Dermis blood vessel endothelial cell (primary cell): ENCODE measurements at places on chromosomes 1 and 21.
A peak's percentile ranks its signal among the peaks of the same experiment; 100 is the strongest.

DNA sequence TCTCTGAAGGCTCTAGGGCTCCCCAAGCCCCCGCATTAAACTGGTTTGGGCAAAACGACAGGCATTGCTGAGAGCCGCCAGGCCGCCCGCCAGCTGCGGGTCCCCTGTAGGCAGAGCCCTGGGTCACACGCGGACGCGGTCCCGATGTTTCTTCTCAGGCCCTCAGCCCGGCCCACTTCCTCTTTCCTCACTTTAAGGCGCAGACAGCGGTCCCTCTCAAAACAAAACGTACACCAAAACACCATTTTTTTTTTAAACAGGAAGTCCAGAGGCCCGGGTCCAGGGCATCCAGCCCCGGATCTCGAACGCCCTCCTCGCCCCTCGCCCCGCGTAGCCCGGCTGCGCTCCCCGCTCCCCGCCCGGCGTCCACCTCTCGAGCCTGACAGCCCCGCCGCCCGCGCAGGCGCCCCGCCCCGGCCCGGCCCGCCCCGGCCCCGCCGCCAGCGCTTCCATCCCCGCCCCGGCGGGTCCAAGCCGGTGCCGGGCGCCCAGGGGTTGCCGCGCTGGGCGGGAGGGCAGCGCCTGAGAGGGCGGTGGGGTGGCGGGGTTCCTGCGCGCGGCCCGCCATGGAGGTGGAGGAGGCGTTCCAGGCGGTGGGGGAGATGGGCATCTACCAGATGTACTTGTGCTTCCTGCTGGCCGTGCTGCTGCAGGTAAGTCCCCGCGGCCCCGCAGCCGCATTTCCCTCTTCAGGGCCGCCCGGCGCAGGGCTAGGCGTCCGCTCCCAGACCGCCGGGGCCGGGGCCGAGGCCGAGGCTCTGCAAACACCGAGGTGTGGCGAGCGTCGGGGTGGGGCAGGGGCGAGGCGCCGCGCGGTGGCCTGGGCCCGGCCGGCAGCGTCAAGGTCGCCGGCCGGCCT, at the start of gene SLC22A15:
TSS of gene SLC22A15 (plus strand) at position 452 of the 859 bp plus-strand sequence. CDS start at position 567, 115 bp downstream.
- DNase-seq: peak; percentile 7

DNA sequence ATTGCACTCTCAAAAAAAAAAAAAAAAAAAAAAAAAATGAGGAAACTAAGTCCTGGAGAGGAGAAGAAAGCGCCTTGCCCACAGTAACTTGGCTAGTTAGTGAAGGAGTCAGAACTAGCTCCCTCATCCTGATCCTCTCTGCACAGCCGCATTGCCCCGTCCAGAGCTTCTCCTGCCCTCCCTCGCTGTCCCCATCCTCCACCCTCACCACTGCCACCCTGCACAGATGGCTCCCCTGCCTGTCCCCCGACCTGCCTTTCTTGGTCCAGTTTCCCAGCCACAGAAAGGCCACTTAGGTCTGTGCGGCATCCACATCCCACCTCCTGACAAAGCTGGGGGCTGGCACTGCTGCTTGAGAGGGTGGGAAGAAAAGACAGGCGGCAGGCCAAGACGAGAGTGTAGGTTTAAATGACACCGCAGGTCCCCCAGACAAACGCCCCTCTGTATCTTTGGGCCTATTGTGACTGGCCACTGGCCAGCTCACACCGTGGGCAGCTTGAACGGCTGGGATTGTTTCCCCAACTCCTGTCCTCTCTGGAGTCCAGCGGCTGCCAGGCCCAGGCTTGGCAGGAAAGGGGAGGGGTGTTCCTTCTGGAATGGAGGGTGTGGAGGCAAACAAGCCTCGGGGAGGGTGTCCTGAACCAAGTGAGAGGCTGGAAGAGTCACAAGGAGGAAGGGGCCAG, 20.2 kb downstream of the NCMAP start:
- no peak for DNase-seq

DNA sequence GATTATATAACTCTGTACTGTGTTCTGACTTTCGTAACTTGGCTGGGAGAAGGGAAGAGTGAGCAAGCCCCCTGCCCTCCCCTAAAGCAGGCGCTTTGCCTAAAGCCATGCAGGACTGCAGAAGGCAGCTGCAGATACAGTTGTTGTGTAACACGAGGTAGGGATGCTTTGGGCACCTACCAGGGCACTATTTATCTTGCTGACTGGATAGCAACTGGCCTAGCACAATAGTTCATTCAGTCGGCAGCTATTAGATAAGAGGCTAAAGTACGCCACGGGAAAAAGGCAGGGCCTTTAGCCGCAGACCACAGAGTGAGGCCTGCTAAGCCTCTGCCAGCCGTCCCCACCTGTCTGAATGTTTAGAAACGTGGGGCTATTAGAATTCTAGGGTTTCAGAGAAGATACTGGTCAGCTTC, 80.9 kb downstream of the TTC3 start:
- no peak for DNase-seq

DNA sequence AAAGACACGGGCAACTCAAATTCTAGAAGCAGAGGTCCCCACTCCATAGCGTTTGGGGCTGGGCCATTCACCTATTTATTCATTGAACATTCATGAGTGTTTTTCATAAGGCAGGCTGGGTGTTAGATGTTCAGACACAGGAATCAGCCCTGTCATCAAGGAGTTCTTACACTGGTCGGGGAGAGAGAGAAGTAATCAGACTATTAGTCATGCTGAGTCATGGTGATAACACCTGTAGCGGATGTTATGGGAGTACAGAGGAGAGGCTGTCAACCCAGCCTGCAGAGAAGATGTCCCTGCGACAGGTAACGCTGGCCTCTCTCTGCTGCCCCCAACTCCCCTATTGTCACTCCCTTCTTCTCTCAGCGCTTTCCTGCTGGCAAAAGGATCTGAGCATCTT, 17.2 kb downstream of the LY9 start:
- no peak for DNase-seq

GRCh38 chr1:156612666-156613065, 6.5 kb upstream of the HAPLN2 start:
- DNase-seq: no peak

- DNase-seq: no peak
These were observed 28.6 kb upstream of the ZNF496 start for GRCh38 chr1:247360116-247360898.

DNA sequence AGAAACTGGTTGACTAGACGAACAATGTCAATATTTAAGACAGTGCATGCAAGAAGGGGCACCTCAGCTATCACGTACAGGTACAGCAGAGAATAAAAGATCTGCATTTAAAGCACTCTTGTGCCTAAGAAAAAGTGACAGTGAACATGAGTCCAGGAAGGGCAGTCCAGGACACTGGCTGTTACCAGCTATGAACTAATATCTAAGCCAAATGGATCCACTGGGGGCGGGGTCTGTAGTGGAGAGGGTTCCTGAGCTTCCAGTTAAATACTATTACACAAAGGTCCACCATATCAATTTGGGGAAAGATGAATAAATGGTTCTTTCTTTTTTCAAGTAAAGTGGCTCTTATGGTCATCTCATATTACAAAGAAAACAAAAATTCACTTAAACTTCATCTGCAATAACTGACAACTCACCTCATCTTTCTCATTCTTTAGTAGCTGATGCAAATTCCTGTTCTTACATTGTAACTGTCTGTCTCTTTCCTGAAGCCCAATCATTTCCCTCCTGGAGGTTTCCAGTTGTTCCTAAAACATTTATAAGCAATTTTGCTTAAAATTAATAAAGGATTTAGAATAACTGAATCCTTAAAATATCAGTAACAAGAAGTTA, 24.5 kb downstream of the SSX2IP start:
- DNase-seq: no peak

- DNase-seq: peak; percentile 11
These were observed 73.1 kb upstream of the EDEM3 start for GRCh38 chr1:184827600-184828368.

GRCh38 chr21:28154121-28154520, 838.6 kb downstream of the LTN1 start:
- DNase-seq: no peak

DNA sequence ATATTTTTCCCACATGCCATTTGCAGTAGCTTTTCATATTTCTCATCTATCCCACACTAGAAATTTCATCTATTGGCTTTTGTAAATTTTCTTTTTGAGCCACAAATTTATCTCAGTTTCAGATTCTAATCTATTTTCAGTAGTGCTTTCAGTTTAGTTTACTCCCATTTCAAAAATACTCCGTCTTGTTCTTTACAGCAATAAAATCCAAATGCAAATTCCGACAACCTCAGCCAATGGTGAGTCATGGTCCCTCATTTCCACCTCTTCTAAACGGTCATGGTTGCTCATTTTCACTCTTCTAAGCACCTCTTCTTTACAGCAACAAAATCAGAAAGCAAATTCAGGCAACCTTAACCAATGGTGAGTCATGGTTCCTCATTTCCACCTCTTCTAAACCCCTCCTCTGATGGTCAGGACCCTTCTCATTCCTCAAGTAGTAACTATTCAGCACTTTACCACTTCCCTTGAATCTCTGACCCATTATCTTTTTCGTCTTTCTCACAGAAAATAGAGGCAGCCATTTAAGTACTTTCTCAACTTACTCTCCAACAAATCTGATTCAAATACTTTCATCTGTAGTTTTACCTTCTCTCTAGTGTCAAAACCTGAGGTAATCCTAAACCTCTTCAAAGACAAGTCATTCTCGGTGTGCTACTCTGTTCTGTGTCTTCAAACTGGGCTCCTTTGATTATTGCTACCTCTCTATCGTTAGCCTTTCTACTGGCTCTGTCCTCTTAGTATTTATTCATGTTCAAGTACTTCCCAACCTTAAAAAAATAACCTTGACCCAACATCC, 34.4 kb downstream of the C21orf91 start:
- DNase-seq: no peak

DNA sequence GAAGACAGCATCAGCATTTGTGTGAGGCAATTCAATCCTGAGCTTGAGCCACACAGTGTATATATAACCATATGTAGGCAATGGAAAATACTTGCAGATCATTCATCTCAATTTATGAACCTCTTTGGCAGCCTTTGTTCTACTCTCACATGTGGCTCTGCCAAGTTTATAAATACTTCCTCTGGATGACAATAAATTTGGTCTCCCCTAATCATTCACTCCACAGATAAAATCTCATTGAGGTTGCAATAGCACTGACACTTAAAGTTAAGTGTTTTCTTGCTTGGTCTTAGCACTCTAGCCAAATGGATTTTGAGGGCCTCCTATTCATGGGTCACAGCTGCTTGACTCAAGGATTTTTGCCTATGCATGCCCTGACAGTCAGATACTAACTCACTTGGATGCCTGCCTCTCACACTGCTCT, 136.6 kb upstream of the VANGL1 start:
- DNase-seq: no peak

GRCh38 chr1:57934745-57935144, 510.9 kb upstream of the DAB1 start:
- DNase-seq: no peak

GRCh38 chr1:17292299-17293160, 15.5 kb upstream of the PADI4 start:
- DNase-seq: no peak

DNA sequence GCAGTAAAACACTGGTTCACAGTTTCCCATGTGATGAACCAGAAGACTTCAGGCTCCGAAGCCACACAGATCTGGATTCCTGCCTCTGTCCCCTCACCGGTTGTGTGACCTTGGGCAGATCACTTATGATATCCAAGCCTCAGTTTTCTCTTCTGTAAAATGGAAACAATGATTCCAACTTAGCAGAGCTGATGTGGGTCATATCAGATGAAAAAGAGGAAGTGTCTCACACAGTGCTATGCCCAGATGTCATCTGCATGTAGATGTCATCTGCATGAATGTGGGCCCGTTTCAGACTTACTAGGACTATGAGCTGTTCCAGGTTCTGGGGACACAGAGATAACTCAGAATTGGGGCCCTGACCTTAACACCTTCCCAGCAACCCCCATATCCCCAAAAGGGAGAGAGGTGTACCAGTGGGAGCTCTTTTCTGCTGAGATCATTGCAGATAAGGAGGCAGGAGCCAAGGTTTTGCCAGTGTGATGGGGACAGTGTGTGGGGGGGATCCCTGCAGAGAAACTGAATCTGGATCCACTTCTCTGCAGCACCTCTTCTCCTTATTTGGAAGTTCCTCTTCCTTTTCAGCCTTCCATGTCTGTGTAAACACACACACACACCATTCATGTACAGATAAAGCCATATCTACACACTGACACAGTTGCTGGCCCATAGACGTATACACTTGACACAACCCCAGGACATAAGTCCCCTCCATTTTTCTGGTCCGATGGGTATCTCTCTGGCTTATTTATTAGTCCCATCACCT, 5.0 kb upstream of the ADGRB2 start:
- DNase-seq: no peak
